Frontal cortex (tissue), 4 donors: ENCODE measurements at places on chromosomes 4 and X.

DNA sequence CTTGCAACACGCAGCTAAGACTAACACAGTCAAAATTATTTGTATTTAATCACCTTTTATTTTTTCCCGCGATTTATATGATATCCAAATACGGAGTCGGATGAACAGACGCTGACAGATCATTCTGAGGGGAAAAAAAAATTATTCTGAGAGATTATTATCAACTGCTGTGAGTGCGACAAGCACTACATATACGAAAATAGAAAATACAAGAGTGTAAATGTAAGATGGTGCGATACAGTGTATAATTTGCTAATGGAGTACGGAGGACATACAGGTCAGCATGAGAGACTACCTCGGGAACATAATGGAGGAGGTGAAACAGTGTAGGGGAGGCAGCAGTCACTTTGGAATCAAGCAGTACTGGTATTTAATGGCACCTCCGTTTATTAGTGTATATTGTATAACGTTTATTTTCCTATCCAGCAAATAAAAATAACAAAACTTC lies 2.8 kb upstream of the LIN54 start:
- no peak for DNase-seq

GRCh38 chrX:16552546-16552945 lies 97.4 kb upstream of the S100G start:
- DNase-seq = no peak

DNA sequence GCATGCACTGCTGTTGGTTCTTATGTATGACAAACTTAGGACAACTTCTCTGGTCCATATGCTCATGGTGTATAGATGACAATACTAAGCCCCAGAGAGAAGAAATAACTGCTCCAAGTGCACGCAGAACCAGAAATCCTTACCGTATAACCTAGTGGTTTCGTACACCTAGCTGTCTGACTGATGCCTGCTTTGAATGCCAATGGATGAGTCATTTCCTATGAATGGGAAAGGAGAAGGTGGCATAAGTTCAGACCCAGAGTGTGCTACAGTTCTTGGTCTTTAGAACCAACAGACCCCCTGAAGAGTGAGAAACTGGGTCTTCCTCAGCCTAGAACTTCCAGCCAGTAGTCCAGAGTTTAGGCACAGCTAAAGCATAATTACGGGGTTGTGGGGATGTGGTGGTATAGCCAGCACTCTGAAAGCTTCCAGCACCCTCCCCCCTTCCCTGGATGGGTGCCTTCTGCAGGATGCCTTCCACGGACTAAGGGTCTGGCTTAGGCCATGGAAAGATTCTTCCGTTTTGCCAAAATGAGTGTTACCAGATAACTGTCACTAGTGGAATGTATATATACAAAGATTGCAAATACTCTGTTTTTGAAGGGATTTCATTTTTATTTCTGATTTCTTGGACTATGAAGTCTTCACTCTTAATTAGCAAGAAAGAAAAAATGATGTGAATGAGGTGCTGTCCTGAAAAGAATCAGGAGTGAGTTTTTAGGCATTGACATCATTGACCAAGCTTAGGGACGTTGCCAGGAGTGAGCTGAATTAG lies 84.6 kb upstream of the PACRGL start:
- DNase-seq = no peak

DNA sequence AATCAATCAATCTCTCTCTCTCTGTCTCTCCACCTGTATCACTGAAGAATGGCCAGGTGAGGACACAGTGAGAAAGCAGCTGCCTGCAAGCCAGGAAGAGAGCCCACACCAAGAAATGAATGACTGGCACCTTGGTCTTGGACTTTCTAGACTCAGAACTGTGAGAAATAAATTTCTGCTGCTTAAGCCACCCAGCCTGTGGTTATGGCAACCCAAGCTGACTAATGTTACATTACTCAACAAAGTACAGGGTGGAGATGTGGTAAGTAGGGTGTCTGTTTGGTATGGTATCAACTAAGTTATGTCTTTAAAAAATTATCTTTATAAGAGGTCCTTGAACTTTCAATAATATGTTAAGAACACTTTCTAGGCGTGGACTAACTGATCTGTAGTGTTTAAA lies 159.3 kb downstream of the EPHA5 start:
- DNase-seq = no peak

GRCh38 chr4:26860922-26861433 lies 337 bp downstream of the STIM2 start:
- DNase-seq = no peak

- no peak for DNase-seq
Measured at GRCh38 chr4:56692576-56692975, 11.5 kb upstream of the HOPX start.

DNA sequence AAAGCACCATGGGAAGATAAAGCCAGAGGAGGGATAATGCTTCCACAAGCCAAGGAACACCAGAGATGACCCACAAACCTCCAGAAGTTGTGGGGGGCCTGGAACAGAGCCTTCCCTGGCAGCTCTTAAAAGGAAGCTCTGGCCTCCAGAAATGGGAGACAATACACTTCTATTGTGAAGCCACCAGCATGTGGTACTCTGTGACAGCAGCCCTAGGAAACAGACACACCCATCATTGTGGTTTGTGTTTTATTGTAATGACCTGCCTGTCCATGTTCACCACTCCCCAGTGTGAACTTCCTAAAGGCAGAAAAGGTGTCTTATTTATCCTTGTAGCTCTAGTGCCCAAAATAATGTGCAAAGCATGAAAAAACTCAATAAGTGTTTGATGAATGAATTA lies 264.1 kb upstream of the GATB start:
- DNase-seq = no peak

GRCh38 chr4:24517676-24518075 lies 66.7 kb downstream of the DHX15 start:
- no peak for DNase-seq
